ENCODE measurements at places on chromosomes 5 and 9.

DNA sequence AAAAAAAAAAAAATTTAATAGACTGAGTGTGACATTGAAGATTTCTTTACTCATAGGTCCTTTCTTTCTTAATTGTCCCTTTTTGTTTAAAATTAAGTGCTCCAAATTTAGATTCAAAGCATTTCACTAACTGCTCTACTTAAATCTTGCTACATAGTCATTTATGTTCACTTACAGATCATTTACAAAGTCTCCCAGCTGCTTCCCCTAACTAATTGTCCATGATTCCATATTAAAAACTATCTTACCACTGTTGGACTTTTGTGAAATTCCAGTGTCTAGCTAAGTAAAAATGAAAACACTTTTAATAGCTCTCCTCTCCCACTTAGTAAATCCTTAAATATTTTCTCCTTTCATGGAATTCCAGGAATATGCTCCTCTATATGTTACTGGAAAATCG is 850.5 kb downstream of the NR2F1-AS1 start:
- no peak for DNase-seq

DNA sequence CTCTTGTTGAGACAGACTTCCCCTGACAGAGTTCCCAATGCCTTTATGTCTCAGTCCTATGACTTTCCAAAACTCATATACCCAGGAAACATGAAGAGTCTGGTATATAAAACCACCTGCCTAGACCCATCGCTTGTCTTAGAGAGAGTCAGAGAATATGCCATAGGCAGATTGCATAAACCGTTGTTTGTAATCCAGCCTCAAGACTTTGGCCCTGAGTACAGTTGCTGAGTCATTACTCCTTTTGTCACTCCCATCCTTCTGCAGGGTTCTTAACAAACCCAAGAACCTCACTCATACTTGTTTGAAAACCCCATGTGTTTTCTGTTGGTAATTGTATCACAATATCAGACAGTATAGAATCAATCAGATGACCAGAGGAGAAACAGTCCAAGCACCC is 616.3 kb downstream of the SLCO4C1 start:
- DNase-seq, result no peak

DNA sequence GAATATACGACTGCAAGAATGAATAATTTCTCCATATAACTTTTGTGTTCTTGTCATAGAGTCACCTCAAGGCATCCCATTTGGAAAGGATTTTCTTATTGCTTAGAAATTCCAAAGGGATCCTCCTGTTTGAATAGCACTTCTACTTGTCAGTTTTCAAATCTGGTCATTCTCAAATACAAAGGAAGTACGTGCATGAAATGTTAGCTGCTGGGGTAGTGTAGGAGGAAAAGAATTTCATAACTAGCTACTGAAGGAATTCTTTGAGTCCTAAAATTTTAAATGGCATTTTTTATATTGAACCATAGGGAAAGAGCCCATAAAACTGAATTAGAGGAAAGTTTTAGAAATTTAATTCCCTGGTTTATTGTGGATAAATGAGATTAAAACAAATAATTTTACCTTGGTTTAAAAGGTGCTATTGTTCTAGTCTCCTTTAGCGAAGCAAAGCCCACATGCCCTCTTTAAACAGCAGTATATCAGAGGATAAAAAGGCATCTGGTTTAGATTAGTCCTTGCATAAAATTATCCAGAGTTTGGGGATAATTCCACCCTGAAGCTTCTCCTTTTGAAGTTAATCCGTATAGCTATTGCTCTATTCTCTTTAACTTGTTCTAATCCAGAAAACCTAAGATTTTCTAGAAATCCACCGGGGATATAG is 2.0 kb upstream of the MPDZ start:
- no peak for DNase-seq

- DNase-seq, result no peak
Measured at GRCh38 chr5:115941051-115941675, 21.1 kb upstream of the LVRN start.

- peak; percentile 48 for DNase-seq
Measured at GRCh38 chr9:546797-547223, 294.7 kb upstream of the DMRT1 start.

GRCh38 chr5:108769352-108769751 is 21.7 kb downstream of the FER start:
- no peak for DNase-seq

- DNase-seq, result peak; percentile 51
Measured at GRCh38 chr5:149217803-149218155, 53.9 kb upstream of the AFAP1L1 start.

DNA sequence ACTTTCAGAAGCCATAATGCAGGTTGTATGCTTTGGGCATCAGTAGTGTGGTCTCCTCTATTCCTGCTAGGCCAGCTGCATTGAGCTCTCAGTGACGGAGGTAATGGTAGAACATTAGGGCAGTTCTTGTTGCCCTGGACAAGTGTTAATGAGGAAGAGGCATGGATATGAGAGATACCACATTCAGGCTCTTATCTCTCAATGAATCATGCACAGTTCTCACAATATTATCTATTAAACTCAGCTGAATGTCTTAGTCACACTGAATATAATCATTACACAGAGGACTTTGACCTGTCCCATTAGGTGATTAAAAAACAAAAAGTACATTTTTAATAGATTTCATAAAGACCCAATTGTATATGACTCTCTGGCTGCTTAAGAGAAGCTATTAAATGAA is 76.6 kb upstream of the SSBP2 start:
- no peak for DNase-seq

DNA sequence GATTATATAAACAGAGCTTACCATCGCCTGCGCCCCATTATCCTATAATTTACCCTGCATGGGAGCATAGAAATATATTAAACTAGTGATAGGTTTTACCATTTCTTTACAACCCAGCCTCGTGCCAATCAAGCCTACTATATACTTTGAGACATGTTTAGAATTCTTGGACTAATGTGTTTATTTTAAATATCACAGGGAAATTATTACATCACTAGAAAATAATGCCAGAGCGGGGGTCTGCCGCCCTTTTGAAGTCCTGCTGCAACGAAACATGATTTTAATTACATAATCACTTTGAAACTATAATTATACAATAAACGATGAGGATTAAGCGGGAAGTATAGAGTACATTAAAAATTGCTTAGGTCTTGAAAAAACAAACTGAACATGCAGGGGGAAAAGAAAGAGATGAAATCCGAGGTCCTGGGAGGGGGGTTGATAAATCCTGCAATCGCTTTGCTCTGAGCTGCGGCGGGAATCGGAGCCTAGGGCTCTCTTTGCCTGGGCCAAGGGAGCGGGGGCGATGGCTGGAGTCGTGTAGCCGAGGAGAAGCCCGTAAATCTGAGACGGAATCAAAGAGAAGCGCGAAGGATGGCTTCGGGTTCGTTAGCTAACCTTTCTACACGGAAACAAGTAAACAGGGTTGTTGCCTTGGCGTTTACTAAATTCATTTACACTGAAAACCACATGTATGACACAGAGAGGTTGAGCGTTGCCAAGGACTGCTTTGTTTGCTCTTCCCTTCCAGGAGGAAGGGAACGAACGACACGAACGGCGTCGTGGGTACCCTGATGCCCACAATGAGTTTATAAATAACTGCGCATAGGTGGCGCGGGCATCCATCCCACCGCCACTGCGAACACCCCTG is 127.6 kb downstream of the TMEM174 start:
- no peak for DNase-seq

- DNase-seq, result no peak
Measured at GRCh38 chr5:150473673-150474358, 24.3 kb upstream of the RPS14 start.

DNA sequence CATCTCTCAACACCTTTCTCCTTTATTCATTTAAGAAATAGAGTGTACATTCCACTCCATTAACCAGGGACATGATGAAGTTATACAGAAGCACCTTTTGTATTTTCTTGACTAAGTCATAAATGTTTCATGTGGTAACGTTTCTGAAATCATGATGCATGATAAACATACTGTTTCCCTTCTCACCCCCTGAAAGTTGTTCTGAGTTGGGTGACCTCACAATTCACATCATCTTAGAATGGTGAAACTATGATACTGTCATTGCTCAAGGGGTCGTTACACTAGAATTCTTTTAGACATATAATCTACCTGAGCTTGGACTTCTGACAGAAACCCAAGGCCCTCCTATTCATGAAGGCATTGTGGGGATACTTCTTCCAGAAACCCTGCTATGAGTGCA is 37.8 kb upstream of the MIER3 start:
- DNase-seq, result no peak

- no peak for DNase-seq
Measured at GRCh38 chr5:149203921-149204441, 62.7 kb downstream of the ABLIM3 start.

Data from NCI-H1105 treated with DMSO at 0.1 percent for 48 hours (cell line).